ENCODE measurements at places on chromosomes 3 and 15. TPM values are rescaled to one million over a fixed set of nuclear protein-coding genes. Genes with fewer than 3 reads are reported as not detected.

GRCh38 chr3:42755681-42756578 lies 17.1 kb downstream of the CCDC13 start:
- DNase-seq, result no peak

DNA sequence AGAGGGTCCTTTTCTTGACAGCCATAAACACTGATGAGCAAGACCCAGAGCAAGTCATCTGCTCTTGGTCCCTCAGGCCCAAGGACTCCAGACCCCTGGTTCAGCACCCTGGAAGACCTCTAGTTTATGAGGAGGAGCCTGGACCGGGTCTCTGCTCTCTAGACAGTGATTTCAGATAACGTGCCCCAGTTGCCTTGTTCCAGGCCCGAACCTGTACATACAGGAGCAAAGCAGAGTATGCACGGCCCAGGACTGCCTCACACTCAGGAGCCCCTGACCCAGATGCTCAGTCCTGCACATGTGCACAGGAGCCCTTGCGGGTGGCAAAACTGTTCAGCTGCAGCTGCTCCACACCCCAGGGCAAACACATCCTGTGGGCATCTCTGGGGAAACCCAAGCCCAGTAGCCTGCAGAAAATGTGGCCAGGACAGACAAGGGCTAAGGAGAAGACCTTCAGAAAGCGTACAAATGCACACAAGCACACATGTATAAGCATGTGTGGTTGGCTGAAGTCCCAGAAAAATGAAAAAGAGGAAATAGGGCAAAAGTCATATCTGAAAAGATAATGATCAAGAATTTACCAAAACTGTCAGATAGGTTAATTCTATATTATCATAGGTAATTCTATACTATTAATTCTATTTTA lies 59.9 kb upstream of the CORO2B start:
- DNase-seq, result no peak

- DNase-seq, result no peak
Observed at GRCh38 chr15:44718927-44719292, 7.6 kb downstream of the B2M start.

DNA sequence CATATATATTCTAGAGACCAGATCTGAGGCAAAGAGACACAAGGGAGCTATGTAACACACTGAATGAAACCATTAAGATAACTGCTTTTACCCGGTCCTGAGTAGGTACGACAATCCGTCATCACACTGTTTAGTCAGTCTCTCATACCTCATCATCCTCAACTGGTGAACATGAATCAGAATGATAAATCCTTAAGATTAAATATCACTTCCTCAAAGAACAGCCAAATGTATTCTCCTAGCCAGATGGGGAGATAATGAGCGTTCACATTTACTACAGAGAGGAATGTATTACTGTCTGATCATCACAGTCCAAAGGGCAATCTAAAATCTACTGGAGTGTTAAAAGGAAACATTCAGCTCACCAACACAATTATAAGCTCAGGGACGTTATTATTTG lies 319.4 kb upstream of the STAC start:
- no peak for DNase-seq

GRCh38 chr15:99279290-99279689 lies 28.0 kb downstream of the LRRC28 start:
- DNase-seq, result no peak

DNA sequence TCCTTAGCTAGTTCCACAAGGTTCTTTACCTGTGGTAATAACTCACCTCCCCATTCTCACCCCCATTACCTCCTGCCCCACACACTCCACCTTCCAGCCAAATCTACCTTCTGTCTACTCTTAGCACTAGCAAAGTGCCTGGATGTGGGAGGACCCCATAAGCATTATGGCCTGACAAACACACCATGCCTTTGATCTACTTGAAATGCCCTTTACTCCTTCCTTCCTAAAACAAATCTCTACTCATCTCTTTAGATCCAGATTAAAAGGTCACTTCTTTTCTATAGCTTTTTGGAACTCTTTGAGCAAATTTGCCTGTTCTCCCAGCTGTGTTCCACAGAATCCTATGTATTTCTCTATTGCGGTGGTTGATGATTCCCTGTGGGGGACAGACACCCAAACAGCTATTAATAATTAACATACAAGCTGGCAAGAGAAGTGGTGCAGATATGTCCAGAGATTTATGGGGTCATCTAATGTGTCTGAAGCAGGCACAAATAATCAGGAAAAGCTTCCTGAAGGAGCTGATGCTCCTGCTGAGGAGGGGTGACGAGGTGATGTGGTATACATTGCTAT lies 34.0 kb downstream of the DGKG start:
- DNase-seq, result no peak

DNA sequence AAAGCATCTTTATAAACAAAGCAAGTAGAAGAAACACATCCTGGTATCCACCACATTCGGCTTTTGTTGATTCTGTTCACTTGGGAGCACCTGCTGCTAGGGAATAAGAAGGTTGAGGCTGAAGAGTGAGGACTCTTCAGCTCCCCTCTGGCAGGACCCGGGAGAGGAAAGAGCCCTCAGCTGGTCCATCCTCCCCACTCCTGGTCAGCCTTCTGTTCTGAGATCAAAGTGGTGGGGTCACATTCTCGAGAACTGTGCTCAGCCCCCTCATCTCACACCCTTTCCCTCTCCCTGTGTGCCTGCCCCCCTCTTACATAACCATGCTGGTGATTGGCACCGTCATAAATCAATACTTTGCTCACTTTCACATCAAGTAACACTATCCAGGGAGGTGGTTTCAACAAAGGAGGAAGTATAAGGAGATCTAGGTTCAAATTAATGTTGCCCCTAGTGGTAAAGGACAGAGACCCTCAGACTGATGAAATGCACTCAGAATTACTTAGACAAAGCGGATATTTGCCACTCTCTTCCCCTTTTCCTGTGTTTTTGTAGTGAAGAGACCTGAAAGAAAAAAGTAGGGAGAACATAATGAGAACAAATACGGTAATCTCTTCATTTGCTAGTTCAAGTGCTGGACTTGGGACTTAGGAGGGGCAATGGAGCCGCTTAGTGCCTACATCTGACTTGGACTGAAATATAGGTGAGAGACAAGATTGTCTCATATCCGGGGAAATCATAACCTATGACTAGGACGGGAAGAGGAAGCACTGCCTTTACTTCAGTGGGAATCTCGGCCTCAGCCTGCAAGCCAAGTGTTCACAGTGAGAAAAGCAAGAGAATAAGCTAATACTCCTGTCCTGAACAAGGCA lies at the start of gene NR1I2:
NR1I2 (plus strand) TSS at position 772 of the 869 bp plus-strand sequence.
- DNase-seq, result no peak

DNA sequence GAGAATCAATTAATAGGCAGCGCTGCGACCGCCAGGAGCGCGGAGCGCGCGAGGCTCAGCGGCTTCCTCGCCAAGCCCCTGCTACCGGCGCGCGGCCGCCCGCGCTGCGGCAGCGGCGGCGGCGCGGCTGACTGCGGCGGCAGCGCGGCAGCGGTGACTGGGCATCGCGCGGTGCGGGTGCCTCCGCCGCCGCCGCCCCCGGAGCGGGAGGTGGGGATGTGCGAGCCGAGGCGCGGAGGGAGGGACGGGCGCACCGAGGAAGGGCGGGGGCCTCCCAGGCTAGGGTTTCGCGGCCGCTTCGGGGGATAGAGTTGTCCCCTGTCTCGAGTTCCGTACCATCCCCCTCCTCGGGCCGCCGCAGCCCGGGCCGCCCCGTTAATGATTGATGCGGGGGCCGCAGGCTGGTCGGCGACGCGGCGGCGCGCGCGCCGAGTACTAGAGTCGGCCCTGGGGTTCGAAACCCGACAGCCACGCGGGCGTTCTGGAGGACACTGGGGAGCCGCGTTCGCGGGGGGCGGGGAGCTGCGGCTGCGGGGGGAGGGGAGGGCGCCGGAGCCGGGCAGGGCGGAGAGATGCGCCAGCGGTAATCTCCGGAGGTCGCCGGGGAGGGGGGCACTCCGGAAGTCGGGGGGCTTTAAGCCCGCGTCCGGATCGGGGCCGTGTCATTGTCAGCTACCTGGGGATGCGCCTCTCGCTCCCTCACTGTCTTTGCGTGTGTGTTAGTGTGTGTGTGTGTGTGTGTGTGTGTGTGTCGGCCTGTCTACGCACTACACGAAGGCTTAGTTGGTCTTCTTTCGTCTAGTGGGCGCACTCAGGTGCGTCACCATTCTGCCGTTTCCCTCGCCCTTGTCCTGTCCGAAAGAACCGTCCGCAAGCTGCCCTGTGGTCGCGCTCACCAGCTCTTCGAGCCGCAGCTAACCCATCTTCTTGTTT lies at the start of gene PAQR9:
PAQR9 (minus strand) TSS at position 159 of the 933 bp plus-strand sequence. CDS start 338 bp downstream, outside the sequence.
- peak; percentile 46 for DNase-seq

GRCh38 chr3:10772271-10773161 lies 43.5 kb upstream of the SLC6A11 start:
- DNase-seq, result peak; percentile 44

DNA sequence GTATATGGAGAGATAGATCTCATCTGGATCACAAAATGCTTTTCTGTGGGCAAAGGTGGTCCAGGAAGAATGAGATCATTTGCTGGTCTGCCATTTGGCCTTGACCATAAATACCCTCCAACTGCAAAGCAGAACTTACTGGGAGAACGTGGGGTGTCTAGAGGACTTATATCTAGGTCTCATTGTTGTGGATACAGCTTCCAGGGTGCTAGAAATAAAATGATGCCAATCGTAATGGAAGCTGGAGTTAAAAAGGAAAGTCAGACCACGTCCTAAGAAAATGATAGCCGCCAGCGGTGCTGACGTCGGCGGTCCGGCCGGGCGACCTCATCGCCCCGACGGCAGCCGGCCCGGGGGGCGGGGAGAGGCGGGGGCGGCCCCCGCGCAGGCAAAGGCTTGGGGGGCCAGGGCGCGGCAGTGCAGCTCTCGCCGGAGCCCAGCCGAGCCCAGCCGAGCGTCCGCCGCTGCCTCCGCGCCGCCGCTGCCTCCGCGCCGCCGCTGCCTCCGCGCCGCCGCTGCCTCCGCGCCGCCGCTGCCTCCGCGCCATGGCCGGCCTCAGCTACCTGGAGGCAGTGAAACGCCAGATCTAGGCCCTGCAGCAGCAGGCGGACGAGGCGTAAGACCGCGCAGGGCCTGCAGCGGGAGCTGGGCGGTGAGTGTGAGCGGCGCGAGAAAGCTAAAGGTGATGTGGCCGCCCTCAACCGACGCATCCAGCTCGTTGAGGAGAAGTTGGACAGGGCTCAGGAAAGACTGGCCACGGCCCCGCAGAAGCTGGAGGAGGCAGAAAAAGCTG lies 89.5 kb downstream of the EOMES start:
- DNase-seq, result peak; percentile 58

DNA sequence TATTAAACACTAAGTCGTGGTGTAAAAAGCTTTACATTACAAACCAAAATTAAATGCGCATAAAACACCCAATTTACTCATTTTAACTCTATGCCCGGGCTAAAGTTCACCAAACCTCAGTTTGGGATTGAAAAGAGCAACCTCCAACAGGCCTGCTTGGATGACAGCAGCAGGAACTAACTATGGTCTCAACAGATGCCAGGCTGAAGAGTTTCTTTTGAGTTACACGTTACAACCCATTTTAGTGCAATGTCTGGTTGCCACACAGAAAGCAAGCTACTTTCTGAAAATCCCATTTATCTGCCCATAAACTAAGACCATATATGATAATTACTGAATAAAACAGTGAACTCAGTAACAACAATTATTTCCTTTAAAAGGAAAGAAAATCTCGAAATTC lies 2.2 kb downstream of the SATB1 start:
- DNase-seq, result peak; percentile 2

- DNase-seq, result no peak
Observed at GRCh38 chr3:16942955-16943354, 58.2 kb downstream of the PLCL2 start.

Gene RBP2
- not detected for total RNA-seq

Gene BBX
- total RNA-seq, result 52.3 TPM

Gene C3orf80
- 0.06 TPM for total RNA-seq

Gene UBP1
- total RNA-seq, result 19.8 TPM

Gene XIRP1
- total RNA-seq, result not detected

All from Daoy (cell line).